ENCODE measurements at places on chromosomes 16 and 17.

DNA sequence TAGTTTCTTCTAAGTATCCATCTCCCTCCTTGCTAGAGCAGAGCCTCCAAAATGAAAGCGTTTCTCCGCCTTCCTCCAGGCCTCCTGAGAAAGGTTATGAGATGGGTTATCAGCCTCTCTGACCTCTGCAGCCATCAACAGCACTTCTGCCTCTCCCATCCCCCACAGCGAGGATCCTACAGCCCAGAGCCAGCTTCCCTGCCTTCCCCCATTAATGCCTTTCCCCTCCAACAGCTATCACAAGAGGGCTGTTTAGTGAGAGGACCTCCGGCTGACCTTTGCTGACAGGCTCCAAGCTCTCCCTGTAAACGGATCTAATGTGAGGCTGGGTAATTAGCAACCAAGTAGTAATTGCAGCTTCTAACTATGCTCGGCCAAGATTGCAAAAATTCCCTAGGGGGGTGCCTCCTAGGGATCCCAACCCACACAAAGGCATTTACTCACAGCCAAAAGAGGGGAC, 55.8 kb downstream of the ZFHX3 start:
- no peak for DNase-seq

- no peak for DNase-seq
Observed at GRCh38 chr17:57902117-57902799, 52.4 kb upstream of the MRPS23 start.

DNA sequence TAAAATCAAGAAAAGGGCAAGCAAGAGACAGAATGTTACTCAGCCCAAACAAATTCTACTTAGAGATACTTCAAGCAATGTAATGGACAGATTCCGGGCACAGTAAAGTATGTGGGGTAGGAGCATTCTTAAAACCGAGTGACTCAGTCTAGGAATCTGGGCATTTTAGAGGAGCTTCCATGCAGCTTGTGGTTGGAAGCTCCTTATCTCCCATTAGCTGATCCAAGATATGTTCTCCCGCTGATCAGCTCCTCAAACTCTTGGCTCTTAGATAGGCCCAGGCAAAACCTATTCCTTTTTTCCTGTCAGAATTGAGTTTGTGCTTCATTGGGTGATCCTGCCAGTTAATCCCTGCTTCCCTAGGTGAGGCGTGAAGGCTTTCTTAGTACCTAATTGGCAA, 303.3 kb downstream of the CEP112 start:
- DNase-seq, result no peak

DNA sequence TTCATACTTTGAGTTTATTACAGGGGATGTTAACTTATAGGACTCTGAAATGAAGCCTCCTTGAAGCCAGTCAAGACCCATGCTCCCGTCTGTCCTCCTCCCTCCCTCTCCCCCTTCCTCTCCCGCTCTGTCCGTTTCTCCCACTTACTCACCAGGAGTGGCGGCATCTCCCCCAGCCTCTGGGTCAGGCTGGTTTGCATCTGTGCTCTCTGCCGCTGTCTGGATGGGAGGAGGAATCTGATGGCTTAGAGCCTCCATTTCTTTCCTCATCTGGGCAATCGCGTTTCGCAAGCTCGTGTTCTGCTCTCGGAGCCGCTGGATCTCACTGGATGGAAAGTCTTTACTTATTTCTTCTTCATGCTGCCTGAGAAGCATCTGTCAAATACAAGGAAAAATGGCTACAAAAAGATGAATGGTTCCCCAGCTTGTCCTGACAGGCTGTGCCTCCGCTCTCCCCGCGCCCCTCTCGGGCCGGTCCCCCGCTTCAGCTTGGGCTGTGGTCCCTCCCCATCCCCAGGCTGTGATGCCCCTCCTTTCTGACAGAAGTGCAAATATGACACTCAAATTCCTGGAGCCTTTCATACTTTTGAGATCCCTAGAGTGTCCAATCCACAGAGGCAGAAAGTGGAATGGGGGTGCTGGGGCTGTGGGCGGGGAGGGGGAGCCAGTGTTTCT, 40.0 kb downstream of the CCDC57 start:
- DNase-seq, result no peak

DNA sequence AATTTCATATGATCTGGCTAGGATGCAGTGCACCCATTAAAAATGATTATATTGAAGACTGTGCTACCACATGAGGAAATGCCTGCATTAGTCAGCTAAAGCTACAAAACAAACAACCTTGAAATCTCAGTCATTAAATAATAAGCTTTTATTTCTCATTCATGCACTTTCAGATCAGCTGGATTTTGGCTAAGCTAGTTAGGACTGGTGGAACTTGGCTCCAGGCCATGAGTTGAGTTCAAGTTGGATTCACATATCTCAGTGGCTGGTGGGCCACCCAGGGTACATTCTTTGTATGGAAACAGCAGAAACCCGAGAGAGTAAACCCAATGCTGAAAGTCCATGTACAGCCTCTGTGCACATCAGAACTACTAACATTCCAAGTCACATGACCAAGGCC, 6.4 kb upstream of the SLFN12L start:
- no peak for DNase-seq

DNA sequence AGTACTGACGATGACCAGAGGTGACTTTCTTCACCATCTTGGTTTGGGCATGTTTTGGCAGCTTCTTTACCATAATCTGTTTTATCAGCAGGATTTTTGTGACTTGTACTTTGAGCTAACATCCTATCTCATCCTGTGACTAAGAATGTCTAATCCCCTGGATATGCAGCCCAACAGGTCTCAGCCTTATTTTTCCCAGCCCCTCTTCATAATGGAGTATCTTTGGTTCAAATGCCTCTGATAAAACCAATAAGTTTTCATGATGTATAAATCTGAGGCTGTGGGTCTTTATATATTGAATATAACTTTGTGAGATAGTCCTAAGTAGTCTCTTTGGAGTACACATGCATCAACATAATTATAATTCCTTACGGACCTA, 186.9 kb upstream of the WSB1 start:
- DNase-seq, result no peak

DNA sequence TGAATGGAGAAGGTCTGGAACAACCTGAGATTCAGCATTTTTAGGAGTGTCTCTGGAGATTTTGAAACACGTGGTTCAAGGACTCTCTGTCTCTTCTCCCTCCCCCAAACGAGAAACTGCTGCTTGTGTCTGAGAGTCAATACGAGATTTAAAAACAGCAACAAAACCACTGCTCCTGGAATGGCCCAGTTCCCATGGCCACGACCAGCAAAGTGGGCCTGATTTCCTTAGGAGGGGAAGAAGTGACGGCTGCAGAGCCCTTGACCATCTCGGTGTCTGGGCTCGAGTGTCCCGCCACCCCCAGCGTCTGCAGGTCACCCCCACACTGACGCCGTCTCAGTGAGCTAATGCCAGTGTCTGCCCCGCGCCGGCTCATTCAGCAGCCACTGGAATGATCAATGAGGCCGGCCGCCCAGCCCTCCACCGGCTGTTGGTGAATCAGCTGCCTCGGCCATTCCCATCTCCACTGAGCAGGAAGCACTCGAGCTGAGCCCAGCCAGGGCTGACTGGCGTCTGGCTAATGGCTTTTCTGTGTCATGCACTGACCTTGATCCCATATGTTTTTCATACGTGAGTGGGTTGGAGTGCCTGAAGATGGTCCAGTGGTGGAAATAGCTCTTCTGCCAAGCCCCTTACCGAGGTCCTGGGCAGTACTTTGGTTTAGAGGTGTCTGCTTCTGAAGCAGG, 151.8 kb downstream of the PITPNC1 start:
- DNase-seq, result no peak

DNA sequence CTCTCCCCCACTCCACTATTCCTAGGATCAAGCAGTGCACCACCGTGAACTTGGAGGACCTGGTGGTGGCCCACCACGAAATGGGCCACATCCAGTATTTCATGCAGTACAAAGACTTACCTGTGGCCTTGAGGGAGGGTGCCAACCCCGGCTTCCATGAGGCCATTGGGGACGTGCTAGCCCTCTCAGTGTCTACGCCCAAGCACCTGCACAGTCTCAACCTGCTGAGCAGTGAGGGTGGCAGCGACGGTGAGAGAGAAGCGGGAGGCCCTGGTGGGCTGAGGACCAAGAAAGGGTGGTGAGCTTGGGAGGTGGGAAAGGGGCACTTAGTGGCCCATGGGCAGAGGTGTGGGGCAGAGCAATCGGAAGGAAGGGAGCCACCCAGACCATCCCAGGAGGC, 16.6 kb downstream of the ACE start:
- DNase-seq, result no peak

DNA sequence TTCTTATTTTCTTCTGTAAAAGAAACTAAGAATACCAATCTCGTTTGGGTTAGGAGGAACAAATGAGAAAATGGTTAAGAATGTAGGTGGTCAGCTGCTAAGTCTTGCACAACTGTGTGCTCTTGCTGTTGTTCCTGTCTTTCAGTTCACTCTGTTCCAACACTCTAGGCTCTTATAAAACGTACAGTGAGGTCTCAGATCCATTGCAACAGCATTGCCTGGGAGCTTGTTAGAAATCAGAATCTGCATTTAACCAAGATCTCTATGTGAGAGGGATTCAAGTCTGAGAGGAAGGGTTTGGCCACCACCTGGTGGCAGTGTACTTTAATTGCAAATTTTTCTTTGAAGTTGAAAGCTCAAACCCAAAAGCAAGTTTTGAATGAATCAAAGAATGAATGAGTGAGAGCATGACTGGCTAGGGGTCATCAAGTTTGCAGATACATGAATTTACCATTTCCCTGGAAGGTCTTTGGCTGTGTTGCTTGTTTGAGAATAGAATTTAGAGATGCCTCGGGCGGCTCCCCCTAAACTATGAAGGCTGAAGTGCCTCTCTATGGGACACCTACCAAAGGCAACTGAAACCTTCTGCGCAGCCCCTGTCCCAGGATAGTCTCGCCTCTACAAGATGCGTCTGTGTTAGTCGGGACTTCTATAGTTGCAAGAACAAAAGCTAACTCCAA, 2.5 kb downstream of the ALOX15B start:
- peak; percentile 58 for DNase-seq

DNA sequence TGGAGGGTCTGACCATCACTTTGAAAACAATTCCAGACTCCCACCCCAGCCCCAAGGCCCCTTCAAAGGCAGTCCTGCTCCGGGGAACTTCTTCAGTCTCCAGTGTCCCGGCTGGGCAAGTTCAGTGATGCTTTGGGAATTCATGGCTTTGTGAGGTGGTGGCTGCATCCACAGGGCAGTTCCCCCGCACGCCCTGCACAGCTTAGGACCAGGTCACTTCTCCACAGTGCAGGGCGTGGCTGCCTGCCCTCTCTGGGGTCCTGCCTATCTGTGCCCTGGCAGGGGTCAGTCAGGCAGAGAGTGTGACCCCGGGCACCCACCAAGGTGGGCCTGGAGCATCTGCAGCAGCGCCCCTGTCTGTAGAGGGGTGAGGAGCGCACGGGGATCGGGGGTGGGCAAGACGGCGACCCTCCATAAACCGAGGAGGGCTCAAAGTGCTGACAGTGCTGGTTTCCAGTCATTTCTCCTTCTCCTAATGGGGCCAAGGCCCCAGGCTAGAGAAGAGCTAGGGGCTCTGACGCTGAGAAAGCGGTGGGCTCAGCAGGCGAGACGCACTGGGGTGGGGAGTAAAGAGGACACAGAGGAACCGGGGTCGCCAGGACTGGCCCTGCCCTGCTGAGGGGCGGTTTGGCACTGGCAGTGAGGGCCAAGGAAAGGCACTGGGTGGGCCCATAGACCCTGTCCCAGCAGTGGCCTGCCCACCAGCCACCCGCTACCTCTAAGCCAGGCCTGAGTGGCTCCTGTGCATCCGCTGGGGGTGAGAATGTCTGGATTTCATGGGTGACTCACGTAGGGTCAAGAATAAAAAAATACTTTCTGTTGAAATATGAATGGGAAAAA, 4.2 kb upstream of the ARHGAP27 start:
- no peak for DNase-seq

- no peak for DNase-seq
Observed at GRCh38 chr16:79294568-79294967, 306.0 kb downstream of the MAF start.

DNA sequence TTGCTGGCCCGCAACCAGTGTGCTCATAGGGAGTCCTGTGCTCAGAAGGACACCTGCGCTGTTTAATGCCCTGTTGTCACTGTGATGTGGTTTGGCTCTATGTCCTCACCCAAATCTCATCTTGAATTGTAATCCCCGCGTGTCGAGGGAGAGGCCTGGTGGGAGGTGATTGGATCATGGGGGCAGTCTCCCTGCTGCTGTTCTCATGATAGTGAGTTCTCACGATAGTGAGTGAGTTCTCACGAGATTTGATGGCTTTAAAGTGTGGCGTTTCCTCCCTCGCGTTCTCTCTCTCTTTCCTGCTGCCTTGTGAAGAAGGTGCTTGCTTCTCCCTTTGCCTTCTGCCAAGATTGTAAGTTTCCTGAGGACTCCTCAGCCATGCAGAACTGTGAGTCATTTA, 66.8 kb downstream of the AKAP1 start:
- DNase-seq, result no peak

- no peak for DNase-seq
Observed at GRCh38 chr16:27174007-27174406, 29.3 kb upstream of the KDM8 start.

DNA sequence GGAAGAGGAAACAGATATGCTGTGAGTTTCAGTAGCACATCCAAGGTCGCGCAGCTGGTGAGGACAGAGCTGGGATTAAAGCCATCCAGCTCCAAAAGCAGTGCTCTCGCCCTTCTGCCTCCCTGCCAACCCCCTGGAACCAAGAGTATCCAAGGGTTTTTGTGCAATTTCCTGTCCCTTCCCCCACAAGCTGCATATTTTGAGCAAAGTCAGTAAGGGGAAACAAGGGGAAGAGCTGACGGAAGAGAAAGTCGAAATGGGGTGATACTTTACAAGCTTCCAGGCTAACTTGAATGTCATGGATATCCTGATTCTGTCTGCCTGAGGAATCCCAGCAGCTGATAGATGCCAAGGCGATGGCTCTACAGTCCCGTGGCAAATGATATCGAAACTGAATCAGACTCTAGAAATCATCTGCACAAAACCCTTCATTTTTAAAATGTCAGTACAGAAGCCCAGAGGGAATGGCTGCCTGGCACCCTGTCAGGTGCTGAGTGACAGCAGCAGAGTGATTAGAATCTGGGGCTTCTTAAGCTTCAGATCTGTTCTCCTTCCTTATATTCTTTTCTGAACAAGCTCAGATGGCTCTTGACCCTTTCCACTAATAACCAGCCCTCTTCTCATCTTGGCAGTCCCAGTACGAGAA, 42.9 kb upstream of the TEKT3 start:
- no peak for DNase-seq

GRCh38 chr17:8696426-8696825, 48.2 kb downstream of the CCDC42 start:
- no peak for DNase-seq

GRCh38 chr17:51640108-51640622, 379.8 kb downstream of the UTP18 start:
- no peak for DNase-seq

GRCh38 chr17:42682722-42683403, 532 bp downstream of the CNTNAP1 start:
- peak; percentile 69 for DNase-seq

DNA sequence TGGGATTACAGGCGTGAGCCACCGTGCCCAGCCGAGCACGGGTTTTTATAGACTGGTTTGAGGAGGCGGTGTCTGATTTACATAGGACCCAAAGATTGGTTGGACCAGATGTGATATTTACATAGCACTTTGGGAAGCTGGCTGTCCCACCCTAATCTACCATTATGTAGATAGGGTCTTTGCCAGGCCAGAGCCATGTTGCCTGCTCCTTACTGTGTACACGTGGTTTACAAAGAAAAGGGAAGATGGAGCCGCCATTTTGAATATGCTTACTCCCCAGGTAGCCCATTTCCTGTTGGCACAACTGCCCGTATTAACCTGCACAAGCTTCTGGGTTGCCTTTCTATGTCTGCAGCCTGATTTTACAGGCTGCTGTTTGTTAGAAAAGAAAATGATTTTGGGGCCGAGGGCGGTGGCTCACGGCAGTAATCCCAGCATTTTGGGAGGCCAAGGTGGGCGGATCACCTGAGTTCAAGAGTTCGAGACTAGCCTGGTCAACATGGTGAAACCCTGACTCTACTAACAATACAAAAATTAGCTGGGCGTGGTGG, 89.9 kb upstream of the EEF2KMT start:
- DNase-seq, result no peak
